Left lung (tissue), 14 donors: ENCODE measurements at places on chromosomes 13 and 19. TPM values are rescaled to one million over a fixed set of nuclear protein-coding genes. Genes with fewer than 3 reads are reported as not detected.

The PAF1 gene
- total RNA-seq: 36.1 TPM

The CGB8 gene
- total RNA-seq: not detected

The MKNK2 gene
- 238 TPM for total RNA-seq

The RDH13 gene
- 24.2 TPM for total RNA-seq

The RHPN2 gene
- 9.6 TPM for total RNA-seq

The AMER2 gene
- total RNA-seq: 0.13 TPM
